Neural crest cell (in vitro differentiated cells): ENCODE measurements at places on chromosomes 6 and 20. TPM values are rescaled to one million over a fixed set of nuclear protein-coding genes. Genes with fewer than 3 reads are reported as not detected.

MRPS26 gene
- total RNA-seq, result 77.9 and 80.7 TPM in 2 replicates

- no peak for DNase-seq
Observed at GRCh38 chr20:56166781-56167465, 81.6 kb upstream of the MC3R start.

DNA sequence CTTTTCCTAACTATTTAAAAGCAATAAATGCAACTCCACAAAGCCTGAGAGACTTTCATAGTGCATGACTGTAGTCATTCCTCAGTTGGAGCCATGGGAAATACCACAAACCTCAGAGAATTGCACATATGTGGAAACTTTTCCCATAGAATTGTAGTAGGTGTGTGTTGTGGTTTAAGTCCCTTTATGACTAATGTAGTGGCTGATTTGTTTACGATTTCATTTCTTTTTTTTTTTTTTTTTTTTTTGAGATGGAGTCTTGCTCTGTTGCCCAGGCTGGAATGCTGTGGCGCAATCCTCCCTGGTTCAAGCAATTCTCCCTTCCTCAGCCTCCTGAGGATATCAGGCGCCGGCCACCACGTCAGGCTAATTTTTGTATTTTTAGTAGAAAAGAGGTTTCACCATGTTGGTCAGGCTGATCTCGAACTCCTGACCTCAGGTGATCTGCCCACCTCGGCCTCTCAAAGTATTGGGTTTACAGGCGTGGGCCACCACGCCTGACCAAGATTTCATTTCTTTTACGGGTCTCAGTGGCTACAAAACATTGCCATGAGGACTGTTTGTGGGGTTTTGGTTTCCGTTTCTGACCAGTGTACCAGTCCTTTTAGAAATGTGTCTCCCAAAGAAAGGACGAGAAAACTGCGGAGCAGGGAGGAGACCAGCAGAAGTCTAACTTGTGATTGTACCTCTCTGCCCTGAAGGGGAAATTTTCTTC lies 212.1 kb upstream of the MARCKS start:
- DNase-seq, result no peak

- DNase-seq, result no peak
Observed at GRCh38 chr6:23307516-23307915, 738.1 kb downstream of the HDGFL1 start.

DNA sequence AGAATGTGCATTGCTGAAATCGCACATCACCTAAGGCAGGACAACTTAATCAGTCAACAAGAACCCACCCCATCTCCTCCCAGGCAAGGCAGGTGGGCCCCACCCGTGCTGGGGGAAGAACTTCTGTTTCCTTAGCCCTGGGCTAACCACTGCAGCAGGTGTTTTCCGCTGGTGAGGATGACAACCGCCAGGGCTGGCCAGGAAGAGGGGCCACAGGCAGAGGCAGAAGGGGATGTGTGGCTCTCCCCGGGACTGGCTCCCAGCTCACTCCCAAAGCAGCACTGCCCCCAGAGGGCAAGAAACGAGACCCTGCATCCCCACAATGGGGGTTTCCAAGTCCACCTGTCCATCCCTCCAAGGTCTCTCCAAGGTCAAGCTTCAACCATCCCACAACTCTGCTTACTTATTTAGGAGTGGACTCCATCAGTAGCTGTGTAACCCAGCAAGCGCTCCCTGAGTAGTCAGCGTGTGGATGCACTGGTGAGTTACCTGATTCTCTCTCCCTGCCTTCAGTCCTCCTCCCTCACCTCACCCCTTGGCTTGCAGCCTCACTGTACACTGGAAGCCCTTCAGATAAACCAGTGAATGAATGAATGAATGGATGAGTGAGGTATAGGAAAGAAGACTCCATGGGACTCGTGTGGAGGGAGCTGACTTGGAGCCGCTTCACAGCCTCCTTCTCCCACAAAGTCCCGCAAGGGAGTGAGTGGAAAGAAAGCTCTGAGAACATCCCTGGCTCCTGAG lies 168.2 kb upstream of the CST7 start:
- no peak for DNase-seq
